Stimulated activated CD8-positive, alpha-beta memory T cell treated with anti-CD3 and anti-CD28 coated beads, Interleukin-7, amount 100 ng/mL, for 24 hours (primary cell): ENCODE measurements at places on chromosomes 11 and 22.

GRCh38 chr11:122162095-122162494 lies 46.1 kb upstream of the BLID start:
- DNase-seq: no peak

DNA sequence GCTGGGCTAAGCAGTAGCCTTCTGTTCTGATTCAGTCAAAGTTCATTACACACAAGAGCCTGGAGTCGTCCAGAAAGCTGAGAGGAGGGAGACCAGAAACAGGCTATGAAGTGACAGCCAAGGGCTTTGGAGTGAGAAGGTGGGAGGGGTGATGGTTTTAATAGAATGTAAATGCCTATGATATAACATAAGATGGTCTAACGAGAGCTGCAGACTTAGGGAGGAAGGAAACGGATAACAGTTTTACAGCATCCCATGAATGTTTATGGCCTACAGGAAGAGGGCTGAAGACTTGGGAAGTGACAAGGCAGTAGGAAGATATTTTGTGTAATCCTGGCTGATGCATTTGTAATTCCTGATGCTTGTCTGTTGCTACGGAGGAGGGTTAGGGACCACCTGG lies 62.0 kb downstream of the DHCR7 start:
- no peak for DNase-seq

- DNase-seq: no peak
Measured at GRCh38 chr22:35643991-35644390, 4.3 kb upstream of the APOL6 start.

GRCh38 chr11:64924910-64925284 lies 408 bp downstream of the PPP2R5B start:
- DNase-seq: no peak

GRCh38 chr11:854601-855329 lies 12.1 kb downstream of the TSPAN4 start:
- no peak for DNase-seq

GRCh38 chr11:27757953-27758352 lies 57.7 kb upstream of the BDNF start:
- no peak for DNase-seq

GRCh38 chr11:72358466-72359405 lies 75.6 kb downstream of the CLPB start:
- DNase-seq: no peak

DNA sequence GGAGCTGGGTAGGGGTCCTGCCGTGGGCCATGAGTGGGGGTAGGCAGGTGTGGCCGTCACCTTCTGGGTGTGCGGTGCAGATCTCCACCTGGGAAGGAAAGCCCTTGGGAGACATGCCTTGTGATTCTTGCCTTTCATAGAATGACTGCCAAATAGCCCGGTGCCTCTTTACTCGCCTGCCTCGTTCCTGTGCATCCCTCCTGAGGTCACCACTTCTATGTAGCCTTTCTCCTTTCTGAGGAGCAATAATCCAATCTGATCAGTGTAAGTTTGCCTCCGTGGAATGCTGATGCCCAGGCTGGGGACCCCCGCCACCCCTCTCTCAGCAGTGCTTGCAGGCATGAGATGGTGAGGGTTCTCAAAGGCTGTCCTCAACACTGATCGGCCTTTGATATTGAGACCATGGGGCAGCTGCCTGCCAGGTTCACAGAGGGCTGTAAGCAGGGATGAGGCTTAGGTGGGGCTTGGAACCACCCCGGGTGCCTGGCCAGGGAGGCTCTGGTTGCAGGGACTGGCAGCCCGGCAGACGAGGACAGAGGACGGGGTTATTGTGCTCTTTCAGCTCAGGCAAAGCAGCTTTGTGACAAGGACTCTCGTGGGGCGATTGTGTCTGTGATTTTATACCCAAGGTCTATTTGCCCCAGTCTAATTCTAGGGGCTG lies 86.1 kb upstream of the WNT7B start:
- no peak for DNase-seq

- DNase-seq: no peak
Measured at GRCh38 chr11:123601136-123601535, 53.3 kb downstream of the SCN3B start.

- no peak for DNase-seq
Measured at GRCh38 chr11:86918973-86919372, 36.2 kb downstream of the FZD4 start.

- no peak for DNase-seq
Measured at GRCh38 chr22:30226192-30226832, 20.2 kb downstream of the LIF start.

DNA sequence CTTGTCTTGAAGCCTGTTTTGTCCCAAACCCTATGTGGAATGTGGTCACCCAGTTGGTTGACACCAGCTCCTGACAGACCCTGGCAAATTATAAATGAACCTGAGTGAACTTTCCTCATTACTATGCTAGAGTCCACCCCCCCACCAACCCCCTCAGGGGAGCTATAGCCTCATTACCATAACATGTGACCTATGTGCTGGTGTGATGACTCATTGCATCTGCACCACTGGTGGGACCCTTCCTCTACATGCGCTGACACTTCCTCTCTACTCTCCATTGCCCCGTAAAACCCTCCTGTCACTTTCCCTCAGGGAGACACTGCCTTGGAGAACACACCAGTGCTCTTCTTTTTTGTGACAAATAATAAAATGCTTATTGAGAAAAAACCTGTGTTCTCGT lies 105.0 kb upstream of the SESN3 start:
- no peak for DNase-seq

DNA sequence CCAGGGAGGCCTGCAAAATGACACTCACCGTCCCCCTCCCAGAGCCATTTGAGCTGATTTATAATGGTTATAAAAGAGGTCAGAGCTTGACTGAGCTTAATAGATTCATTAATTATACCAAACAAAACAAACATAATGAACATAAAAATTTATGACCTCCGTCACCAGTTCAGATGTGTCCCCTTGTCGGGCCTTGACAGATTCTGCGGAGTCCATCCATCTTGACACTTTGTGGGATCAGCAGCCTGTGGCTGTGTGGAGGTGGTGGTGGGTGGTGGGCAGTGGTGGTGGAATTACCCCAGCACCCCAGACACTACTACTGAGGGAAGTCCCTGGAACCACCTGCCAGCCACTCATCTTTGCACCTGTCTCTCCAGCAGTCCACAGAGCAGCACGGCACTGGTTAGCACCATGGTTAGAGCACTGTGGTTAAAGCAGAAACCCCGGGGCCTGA lies 83.5 kb downstream of the DSCAML1 start:
- no peak for DNase-seq

GRCh38 chr22:38448945-38449745 lies 5.9 kb downstream of the KCNJ4 start:
- DNase-seq: no peak

- no peak for DNase-seq
Measured at GRCh38 chr11:45651156-45651555, 14.3 kb downstream of the CHST1 start.

DNA sequence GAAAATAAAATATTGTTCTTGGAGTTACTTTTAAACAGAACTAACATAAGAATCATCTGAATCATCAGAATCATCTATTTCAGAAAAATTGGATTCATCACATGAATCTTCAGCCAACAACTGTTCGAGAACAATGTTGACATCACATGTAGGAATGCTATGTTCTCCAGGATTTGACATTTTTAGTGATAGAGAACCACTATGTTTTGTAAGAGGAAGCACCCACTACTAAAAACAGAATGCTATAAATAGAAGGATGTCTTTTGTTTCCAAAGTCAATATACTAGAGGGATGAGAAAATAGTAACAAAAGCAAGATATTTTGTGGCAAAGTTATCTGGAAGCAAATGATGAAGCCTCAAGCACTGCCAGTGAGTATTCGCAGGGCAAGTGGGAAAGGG lies 263.4 kb upstream of the DDI1 start:
- no peak for DNase-seq

GRCh38 chr11:67272327-67273259 lies 6.3 kb downstream of the GRK2 start:
- DNase-seq: no peak

DNA sequence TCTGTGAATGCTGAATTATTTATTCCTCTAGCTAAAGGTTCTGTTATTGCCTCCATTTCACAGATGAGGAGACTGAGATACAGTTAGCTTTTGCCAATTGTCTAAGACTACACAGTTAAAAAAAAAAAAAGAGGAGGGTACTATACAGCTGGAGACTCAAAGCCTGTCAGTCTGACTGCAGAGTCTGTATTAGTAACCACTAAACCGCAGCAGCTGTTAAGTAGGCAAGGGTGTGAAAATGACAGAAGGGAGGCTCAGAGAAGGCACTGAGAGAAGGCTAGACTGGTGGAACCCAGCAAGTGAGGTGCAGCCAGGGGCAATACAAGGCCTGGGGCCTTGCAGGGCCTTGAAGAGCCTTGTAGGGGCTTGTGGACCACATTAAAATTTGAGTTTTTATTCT lies 181.2 kb downstream of the CSNK2A3 start:
- no peak for DNase-seq

DNA sequence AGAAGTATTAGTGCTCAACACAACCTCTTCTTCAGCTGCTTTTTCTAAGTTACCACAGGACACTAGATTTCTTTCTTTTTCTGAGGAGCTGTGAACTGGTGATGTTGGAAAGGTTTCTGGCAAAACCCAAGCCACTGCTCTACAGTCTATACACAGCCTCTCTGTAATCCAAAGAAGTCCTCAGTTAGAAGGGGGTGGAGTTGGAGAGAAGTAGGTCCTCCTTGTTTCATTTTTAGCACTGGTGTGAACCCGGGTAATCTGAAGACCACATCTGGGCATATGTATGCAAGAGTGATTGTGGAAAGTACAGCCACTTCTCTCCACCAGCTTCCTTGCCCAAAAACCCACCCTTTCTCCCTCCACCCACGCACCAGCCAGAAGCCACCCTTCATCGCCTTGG lies 1168.1 kb downstream of the LRRC4C start:
- no peak for DNase-seq

DNA sequence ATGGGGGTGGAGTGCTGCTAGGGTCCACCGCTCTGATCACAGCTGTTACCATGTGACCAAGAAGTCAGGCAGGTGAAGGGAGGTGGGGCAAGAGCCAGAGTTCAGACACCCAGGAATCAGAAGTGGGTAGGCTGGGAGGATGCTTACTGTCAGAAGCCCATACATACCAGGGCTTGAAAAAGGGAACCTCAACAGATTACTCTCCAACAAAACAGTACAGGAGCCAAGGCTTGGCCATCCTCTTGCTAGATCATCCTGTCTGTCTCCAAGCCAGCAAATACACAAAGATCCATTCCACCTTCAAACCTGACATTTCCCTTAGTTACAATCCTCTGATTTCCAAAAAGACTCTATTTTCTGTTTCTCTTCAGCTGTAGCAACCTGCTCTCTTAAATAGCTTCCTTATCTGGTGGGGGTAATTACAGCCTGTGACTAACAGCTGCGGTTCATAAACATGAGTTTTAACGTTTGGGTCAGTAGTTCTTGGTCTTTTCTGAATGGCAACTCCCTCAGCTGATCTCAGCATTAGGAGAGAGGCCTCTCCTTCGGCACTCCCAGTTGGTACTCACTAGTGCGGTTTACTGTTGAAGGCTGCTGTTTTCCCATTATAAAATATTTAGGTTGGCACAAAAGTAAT lies 31.1 kb upstream of the WT1 start:
- no peak for DNase-seq

DNA sequence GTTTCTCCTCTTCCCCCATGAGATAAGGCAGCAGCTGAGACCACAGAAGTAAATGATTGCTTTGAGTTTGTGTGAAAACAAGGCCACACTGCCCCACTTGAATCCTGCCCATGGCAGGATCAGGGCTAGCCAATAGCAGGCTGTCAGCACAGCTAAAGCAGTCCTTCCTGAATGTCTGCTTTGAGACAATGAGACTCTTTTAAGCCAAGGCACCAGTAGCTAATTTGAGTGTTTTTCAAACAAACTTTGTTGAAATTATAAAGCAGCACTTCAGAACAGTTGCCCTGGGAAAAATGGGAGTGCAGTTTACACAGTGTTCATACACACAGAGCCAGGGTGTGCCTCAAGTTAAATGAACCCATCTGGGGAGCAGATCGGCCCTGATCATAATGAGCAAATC lies 103.5 kb upstream of the OR5AK2 start:
- DNase-seq: no peak

- DNase-seq: no peak
Measured at GRCh38 chr11:100984668-100985067, 144.9 kb downstream of the PGR start.

DNA sequence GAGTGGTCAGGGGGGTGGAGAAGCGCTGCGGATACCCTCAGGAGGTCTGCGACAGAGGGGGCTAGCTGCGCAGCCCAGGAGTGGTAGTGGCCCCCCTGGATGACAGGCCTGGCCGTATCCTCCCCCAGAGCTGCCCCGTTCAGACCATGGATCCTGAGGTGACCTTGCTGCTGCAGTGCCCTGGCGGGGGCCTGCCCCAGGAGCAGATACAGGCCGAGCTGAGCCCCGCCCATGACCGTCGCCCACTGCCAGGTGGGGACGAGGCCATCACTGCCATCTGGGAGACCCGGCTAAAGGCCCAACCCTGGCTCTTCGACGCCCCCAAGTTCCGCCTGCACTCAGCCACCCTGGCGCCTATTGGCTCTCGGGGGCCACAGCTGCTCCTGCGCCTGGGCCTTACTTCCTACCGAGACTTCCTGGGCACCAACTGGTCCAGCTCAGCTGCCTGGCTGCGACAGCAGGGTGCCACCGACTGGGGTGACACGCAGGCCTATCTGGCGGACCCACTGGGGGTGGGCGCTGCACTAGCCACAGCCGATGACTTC lies 505 bp downstream of the NUDT22 start:
- no peak for DNase-seq

DNA sequence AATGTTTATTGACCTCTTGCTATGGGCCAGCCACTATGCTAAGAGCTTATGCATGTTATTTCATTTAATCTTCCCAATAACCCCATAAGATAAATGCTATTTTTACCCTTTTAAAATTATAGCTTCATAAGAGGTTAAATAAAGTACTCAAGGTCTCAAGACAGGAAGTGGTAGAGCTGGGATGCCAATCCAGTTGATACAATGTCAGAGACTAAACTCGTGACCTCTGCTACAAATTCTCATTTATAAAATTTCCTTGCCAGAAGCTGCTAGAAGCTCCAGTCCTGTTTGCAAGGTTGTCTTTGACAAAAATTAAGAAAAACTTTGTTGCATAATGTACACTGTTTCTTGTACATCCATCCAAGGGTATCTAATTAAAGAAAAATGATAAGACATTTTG lies 265.9 kb upstream of the MPPED2 start:
- DNase-seq: no peak

GRCh38 chr22:29702931-29703501 lies 16.8 kb upstream of the CABP7 start:
- DNase-seq: no peak

- no peak for DNase-seq
Measured at GRCh38 chr11:111107501-111107900, 138.0 kb upstream of the POU2AF2 start.

GRCh38 chr11:69041516-69041915 lies 7.2 kb upstream of the TPCN2 start:
- no peak for DNase-seq
